LHCN-M2 (cell line): ENCODE measurements at places on chromosomes 4 and X.

GRCh38 chr4:63493265-63493664 is 916.0 kb downstream of the TECRL start:
- no peak for DNase-seq

DNA sequence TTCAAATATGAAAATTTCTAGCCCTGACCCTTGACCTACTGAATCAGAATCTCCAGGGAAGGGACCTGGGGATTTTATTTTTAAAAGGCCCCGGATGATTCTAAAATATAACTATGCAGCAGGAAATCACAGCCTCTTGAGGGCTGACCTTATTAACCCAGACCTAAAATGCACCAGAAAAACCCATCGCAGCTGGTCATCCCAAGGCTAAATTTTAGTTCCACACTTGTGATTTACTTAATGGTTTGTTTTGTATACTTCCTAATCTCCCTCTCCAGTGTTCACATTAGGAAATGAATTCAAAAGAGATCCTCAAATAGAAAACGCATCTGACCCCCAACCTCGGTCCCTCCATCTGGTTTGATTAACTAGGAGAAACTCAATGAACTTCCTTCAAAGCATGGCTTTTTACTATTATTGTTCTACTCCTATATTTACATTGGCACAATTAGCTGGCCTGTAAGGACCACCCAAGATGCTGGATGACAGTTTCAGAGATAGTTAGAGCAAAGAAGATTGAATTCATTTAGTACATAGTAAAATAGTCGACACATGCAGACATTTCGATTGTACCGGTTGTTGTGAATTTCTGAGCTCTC is 147.8 kb upstream of the MED14 start:
- DNase-seq = no peak

- DNase-seq = no peak
These were observed 16.6 kb upstream of the H2AZ1 start for GRCh38 chr4:99966692-99967091.

GRCh38 chr4:55912249-55912648 is 36.5 kb upstream of the CEP135 start:
- DNase-seq = no peak

GRCh38 chr4:76732246-76732645 is 165.7 kb downstream of the SOWAHB start:
- no peak for DNase-seq

- DNase-seq = peak; percentile 23
These were observed 51.9 kb downstream of the PHKA2 start for GRCh38 chrX:18931972-18932371.

GRCh38 chr4:148565801-148566200 is 123.6 kb upstream of the NR3C2 start:
- no peak for DNase-seq

- DNase-seq = no peak
These were observed 168.2 kb downstream of the TSPAN5 start for GRCh38 chr4:98490251-98490650.

GRCh38 chr4:126051689-126052424 is 737.1 kb downstream of the FAT4 start:
- DNase-seq = peak; percentile 94

- DNase-seq = peak; percentile 6
These were observed 57.4 kb downstream of the DCK start for GRCh38 chr4:71050809-71051208.

DNA sequence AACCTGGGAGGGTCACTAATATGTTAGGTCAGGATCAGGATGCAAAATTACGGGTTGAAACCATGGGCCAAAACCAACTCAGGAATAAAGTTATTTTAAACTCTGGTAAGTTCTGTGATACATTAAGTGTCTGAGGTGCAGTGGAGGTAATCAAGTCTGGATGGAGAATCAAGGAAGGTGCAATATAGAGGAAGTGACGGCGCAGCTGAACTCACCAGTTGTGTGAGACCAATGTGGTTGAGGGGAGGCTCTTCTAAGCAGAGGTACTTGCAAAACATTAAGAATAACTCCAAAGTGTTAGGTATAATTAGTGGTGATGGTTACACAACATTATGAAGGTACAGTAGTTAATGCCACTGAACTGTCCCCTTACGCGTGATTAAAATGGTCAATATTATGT is 19.7 kb downstream of the GAB3 start:
- no peak for DNase-seq

DNA sequence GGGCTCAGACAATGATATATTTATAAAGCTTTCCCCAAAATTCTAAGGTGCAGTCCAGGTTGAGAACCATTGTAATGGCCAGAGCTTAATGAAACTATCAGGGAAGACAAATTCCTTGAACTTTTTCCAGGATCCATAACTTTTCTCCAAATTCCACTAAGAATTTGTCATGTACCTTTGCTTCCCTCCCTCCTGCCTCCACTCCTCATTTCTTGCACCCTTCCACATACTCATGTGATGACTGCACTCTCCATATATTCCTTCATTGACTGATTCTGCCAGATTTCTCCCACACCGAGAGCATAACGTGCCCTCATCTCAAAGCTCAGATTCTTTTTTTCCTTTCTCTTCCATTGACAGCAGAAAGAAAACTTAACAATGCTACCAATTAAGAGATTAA is 20.9 kb upstream of the AMELX start:
- DNase-seq = no peak

- DNase-seq = no peak
These were observed 177.5 kb downstream of the AR start for GRCh38 chrX:67721321-67721720.

DNA sequence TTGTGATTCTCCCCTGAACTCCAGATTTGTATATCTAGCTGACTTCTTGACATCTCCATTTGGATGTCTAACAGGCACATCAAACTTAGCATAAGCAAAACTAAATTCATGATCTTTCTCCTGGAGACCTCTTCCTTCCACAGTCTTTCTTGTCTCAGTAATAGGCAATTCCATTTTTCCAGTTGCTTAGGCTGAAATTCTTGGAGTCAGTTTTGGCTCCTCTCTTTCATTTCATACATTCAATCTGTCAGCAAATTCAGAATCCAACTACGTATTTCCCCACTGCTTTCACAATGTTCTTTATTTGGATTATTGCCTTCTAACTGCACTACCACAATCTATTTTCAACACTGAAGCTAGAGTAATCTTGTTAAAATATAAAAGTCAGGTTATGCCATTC is 219.9 kb upstream of the GLRA2 start:
- no peak for DNase-seq

DNA sequence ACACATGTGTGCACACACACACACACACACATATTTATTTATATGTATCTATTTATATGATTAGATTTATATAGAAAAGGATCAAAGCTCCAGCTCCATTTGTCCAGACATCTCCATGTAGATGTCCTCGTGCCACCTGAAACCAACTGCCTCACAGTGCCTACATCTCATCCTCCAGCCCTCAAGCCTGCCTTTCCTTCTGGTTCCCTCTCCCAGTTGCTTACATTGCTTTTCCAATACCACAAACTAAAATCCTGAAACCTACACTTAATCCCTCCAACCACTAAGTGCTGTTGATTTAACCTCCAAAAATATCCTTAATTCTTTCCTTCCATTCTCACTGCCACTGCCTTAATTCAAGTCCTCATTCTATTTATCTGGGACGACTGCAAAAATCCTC is 51.4 kb downstream of the STBD1 start:
- no peak for DNase-seq

DNA sequence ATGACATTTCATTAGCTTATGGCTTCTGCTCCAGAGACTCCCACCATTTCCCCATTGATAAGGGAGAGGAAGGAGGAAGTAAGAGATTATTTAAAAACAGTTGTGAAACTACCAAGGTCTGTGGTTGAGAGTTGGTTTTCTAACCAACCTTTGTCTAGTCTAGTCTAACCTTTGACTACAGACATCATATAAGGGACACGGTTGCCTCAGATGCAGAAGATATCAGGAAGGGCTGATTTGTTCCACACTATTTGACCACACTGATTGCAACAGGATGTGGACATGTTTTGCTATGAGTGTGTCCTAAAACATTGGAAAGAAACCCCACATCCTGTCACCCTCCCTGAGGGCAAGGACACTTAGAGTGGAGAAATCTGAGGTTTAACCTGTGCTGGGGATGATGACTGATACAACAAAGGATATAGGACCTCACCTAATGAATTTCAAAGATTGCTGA is 53.0 kb downstream of the COQ2 start:
- peak; percentile 41 for DNase-seq
